Pulmonary artery endothelial cell (primary cell): ENCODE measurements at places on chromosomes 4 and X. TPM values are rescaled to one million over a fixed set of nuclear protein-coding genes. Genes with fewer than 3 reads are reported as not detected.

MID2 gene
- total RNA-seq, result 44.1 and 80.6 TPM in 2 replicates

- no peak for DNase-seq
Observed at GRCh38 chrX:11244636-11245035, 48.6 kb upstream of the AMELX start.

DNA sequence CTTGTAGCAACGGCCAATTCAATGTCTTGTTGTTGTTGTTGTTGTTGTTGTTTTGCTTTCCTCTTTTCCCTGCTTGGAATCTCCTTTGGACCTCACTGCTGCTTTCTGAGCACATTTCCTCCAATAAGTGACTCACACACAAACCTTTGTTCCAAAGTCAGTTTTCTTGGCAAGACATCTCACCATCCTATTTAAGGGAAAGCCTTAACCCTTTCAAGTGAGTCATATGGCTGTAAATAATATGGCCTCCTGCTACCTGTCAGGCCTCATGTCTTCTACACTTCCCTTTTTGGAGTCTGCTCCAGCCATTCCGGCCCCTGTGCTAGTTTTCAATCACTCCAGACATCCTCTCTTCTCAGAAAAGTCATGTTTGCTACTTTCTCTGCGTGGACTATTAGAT lies 79.5 kb upstream of the MAGEB10 start:
- DNase-seq, result peak; percentile 39

DNA sequence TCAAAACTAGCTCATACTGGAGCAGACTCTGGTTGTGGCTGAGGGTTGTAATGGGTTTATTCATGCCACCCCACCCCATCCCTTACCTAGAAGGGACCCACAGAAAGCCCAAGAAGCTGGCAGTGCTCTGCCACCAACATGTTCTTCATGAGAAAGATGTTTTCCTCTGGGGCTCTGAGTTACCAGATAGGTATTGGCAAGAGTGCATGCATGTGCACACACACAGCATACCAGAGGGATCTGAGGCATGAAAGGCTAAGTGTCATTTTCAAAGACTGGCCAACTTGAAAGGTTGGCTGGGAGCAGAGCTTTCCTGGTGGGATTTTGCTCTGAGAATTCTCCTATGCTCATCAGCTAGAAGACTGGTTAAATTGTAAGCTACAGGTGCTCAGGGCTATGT lies 65.2 kb downstream of the PHOX2B start:
- no peak for DNase-seq

BST1 gene
- 19.2 and 23.8 TPM in 2 replicates for total RNA-seq

DNA sequence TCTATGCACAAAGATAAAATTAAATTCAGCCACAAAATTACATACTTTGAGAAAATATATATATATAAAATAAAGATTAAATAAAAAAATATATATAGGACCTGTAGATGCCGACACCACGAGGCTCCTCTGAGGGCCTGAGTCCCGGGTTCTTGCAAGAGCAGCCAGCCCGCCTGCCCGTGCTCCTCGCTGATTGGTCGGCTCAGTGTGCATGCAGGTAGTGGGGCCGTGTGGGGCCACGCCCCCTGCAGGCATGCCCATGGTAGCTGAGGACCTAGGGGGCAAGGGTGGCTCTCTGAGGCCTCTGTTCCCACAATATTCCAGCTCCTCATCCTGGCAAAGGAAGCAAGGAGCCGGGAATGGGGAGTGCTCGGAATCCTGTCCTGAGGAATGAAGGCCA lies 80.5 kb upstream of the AMELX start:
- DNase-seq, result no peak

CNGA2 gene
- not detected in 2 replicates for total RNA-seq

GRCh38 chrX:109770780-109771179 lies 37.7 kb upstream of the ACSL4 start:
- no peak for DNase-seq

NKX6-1 gene
- not detected in 2 replicates for total RNA-seq

DNA sequence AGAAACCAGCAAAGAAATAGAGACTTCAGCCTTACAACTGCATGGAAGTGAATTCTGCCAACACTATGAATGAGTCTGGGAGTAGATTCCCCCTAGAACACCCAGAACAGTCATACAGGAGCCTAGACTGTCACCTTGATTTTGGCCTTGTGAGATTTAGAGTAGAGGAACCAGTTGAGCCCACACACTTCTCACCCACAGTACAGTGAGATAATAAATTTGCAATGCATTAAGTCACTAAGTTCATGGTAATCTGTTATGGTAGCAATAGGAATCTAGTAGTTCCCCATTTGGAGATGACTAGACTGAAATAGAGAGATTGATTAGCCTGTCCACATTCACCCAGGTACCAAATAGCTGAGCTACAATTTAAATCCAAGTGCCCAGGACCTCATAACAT lies 59.0 kb downstream of the FAM13A start:
- no peak for DNase-seq

MFAP3L gene
- 0.20 and 0.21 TPM in 2 replicates for total RNA-seq

- no peak for DNase-seq
Observed at GRCh38 chrX:25941087-25941486, 197.1 kb upstream of the MAGEB18 start.

- no peak for DNase-seq
Observed at GRCh38 chr4:128347930-128348660, 60.5 kb upstream of the PGRMC2 start.

DNA sequence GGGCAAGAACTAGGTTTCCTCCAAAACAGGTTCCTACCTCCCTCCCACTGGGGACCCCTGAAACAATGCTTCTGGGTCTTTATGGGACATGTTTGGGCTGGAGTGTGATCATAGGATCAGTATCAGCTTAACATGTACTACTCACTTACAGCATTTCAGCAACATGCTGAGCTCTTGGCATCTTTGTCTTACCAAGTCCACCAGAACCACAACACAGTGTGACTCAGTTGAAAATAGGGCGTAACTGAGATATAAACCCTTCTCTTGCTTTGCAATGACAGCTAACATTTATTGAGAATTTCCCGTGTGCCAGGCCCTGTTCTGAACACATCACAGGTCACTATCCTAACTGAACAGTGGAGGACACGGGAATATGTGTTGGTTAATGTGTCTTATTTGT lies 218.5 kb upstream of the LNX1 start:
- no peak for DNase-seq

HERC6 gene
- total RNA-seq, result 5.9 and 7.2 TPM in 2 replicates

- peak; percentile 48 for DNase-seq
Observed at GRCh38 chrX:39762266-39762841, 335.4 kb downstream of the BCOR start.

DNA sequence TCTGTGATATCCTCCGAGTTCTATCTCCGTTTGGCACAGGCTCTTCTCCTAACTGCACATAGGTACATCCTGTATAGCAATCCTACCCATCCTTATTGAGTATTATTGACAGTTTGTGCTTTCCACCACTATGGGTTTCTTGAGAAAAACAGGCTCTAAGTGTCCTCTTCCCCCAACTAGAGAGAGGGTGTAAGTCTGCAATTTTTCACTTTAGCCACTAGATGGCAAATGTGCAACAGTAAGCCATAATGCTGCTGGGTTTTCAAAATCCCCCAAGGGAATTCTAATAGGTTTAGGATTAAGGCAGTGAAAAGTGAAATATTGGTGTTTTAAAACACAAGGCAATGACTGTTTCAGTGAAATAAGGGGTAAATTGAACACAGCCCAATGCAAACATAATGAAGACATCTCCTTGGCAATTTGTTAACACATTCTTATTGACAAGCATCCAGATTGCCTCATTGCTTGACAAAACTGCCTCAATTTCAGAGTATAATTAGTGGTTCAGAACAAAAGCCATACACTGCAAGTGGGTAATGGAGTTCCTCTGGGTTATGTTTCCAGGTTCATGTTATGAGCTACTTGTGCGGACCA lies 239.0 kb upstream of the HTR2C start:
- DNase-seq, result no peak

DNA sequence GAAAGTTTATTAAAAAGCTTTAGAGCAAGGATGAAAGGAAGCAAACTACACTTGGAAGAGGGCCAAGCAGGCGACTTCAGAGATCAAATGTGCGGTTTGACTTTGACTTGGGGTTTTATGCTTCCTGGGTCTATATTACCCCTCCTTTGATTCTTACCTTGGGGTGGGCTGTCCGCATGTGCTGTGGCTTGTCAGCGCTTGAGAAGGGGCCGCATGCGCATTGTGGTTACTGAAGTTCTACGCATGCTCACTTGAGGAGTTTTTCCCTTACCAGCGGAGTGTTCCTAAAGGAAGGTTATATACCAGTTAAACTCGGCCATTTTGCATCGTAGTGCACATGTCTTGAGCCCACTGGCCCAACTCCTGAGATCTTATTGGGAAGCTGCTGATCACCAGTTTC lies 9.9 kb downstream of the ZNF157 start:
- DNase-seq, result no peak

GRCh38 chrX:113828470-113828869 lies 755.4 kb upstream of the HTR2C start:
- DNase-seq, result no peak

GRCh38 chr4:142656178-142656577 lies 189.9 kb downstream of the INPP4B start:
- no peak for DNase-seq

- DNase-seq, result peak; percentile 57
Observed at GRCh38 chrX:43958529-43958928, 14.7 kb downstream of the NDP start.

SLC9B1 gene
- 0.59 and 0.67 TPM in 2 replicates for total RNA-seq

- no peak for DNase-seq
Observed at GRCh38 chrX:19130628-19131027, 8.4 kb upstream of the ADGRG2 start.

GRCh38 chr4:145626623-145626982 lies 7.4 kb downstream of the MMAA start:
- DNase-seq, result no peak

GRCh38 chrX:116694046-116694445 lies 231.3 kb upstream of the CT83 start:
- no peak for DNase-seq

DNA sequence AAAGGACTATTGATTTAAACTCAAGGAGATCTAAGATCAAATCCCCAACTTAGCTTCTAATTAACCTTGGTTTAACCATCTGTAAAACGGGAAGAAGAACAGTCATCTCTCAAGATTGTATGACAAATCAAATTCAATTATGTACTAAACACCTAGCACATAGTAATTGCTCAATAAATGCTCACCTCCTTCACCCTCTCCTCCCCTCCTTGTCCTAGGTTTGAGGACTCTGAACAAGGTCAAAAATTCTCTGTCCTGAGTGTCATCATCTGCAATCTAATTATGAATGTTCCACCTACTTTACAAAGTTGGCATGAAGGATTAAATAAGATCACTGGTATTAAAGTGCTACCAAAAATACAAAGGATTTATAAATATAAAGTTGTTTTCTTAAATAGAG lies 320.1 kb upstream of the PPARGC1A start:
- DNase-seq, result no peak

DNA sequence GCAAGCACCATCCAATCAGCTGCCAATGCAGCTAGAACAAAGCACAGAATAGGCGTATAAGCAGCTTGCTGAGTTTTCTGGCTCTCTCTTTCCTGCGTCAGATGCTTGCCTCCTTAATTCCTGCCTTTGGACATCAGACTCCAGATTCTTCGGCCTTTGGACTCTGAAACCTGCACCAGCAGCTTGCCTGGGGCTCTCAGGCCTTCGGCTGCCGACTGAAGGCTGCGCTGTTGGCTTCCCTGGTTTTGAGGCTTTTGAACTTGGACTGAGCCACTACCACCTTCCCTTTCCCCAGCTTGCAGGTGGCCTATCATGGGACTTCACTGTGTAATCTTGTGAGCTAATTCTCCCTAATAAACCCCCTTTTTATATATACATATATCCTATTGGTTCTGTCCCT lies 6.1 kb downstream of the TMEM192 start:
- DNase-seq, result no peak

- DNase-seq, result no peak
Observed at GRCh38 chrX:39842281-39842973, 255.3 kb downstream of the BCOR start.

DNA sequence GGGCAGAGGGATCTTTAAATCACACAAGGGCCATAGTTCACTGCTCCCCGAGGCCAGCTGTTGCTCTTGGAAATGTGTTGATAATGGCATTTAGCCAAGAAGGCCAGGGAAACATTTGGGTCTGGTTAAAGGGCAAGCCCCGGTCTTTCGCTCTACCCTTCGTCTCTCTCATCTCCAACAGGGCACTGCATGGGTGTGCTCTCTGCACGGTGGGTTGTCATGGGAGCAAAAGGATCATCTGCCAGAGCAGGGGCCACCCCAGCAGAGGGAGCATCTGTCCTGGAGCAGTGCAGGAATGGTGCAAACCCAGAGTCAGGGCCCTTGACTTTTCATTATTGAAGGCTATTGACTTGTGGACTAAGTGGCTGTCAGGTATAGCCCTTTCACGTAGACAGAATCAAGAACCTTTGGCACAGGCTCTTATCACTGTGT lies 22.7 kb upstream of the PGRMC2 start:
- no peak for DNase-seq

DNA sequence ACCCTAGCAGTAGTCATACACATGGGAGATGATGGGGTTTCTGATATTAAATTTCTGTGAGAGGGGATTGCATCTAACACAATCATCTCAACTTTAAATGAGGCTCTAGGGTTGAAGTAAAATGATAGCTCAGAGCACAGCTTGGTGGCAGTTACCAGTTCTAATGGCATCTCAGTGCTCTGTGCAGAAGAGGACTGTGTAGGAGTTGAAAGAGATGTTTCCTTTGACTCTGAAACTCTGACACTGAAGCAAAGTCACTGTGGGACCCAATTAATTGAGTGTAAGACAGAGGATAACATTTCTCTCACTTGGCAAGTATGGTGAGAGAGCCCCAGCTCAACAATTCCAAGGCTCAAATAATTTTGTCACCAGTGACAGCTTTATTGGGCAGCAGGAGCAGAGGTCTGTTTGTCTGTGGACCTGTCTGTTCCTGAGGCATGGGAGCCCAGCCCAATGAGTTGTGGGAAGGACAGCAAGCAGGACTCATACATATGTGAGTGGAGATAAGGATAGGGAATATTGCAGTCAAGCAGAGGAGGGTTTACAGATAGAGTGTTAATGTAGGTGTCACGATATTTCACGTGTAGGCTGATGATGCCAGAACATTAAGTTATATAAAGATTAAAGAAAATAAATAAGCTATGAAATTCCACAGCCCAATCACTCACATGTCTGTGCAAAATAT lies 76.7 kb upstream of the NAF1 start:
- DNase-seq, result no peak

GRCh38 chr4:56668267-56668666 lies 12.8 kb downstream of the HOPX start:
- no peak for DNase-seq

- no peak for DNase-seq
Observed at GRCh38 chr4:153661215-153661822, 22.8 kb upstream of the TLR2 start.

- DNase-seq, result no peak
Observed at GRCh38 chrX:72367516-72367915, 61.8 kb upstream of the CITED1 start.

ARHGAP36 gene
- 0.07 TPM in 1 of 2 replicates, not detected in the other for total RNA-seq

DNA sequence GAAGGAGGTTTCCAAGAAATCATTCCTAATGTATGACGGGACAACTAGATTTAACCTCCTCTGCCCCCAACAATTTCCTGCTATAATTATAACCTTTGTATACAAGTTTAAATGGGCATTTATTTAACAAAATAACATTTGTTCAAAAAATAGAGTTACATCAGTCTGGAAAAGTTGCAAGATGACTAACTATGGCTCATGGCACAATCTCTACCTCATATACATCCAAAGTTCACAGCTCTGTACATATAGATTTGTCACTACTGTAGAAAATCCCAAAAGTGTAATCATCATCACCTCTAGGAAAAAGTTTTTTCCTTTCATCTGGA lies 3.8 kb upstream of the RPS6KA3 start:
- no peak for DNase-seq
